ENCODE measurements at places on chromosomes 5 and 9.
A peak's percentile ranks its signal among the peaks of the same experiment; 100 is the strongest.

DNA sequence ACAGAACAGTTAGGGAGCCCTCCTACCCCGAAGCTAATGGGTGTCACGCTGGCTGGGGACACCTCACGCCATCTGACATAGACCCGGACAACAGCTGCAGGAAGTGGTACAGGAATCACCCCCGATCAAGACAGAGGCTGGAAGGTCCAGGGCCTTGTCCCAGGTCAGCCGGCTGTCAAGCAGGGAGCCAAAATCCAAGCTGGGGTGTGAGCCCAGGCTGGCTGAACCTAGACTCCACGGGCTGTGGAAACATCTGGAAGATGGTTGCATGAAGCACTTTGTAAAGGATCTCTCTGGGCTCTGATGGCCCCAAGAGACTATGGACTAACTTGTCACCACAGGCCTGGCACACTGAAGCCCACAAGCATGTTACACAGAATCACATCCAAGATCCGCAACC lies 68.9 kb upstream of the STXBP1 start:
- DNase-seq = no peak

DNA sequence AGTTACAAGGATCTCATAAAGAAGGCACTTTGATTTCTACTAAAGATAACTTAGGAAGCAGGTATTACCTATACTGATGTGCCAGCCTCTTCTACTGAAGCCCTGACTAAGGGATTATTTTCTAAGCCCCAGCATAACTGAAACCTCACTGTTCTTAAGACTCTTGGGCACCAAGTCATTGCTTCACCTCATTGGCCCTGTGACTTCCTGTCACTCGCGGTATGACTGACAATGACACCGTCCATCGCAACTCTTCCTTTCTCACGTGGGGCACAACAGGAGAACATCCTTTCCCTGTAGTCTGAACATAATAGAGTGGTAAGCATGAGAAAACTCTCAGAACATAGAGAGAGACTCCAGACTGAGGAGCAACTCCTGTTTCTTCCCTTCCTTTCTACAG lies 6.4 kb downstream of the OR2V2 start:
- DNase-seq = no peak

DNA sequence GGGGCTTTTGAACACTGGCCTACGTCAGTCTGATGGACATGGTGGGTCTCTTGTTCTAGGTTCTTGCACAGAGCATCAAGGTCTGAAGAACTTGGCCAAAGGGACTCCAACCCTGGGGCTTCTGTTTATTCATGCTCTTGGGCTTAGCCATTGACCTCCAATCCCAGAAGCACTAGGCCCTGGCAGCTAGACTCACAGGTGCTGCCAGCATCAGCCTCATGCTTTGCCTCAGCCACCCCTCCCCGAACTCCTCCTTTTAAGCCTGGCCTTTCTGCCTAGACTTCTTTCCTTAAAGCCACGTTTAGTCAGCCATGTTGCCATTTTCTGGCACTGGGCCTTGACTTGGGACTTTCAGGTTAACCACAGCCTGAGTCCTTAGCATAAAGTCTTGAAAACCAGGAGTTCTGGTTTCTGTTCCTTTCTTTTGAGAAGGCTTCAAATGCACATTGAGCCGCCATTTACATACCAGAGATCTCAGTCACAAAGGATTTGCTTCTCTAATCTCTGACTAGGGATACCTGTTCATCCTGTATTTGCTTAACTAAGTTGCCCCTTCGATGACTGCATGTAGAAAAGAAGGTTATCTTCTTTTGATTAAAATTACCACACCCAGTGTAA lies 54.7 kb downstream of the ANGPTL2 start:
- DNase-seq = no peak

- DNase-seq = no peak
These were observed 25.7 kb upstream of the SPDL1 start for GRCh38 chr5:169557838-169558237.

- DNase-seq = no peak
These were observed 292.5 kb downstream of the PARP8 start for GRCh38 chr5:50958852-50959457.

GRCh38 chr9:2833096-2833495 lies 10.8 kb downstream of the PUM3 start:
- DNase-seq = no peak

- no peak for DNase-seq
These were observed 33.5 kb downstream of the STRBP start for GRCh38 chr9:123234853-123235252.

GRCh38 chr9:89771205-89771604 lies 166.4 kb downstream of the GADD45G start:
- no peak for DNase-seq

DNA sequence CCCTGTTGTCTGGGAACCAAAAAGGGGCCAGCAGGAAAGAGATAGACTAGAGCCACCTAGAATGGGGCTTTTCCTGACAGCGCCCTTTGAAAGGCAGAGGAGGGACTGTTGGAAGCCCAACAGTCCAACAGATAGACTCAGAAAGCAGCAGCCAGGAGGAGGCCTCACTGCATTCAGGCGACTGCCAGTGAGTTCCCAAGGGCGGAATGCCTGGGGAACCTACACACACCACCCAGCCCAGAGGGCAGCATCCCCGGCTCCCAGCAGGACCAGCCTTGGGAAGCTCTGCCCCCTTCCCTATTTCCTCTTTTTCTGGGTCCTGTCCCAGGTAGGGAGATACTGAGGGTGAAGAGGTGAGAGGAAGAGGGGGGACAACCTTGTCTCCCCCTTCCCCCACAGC lies 192.4 kb upstream of the KLF4 start:
- peak; percentile 15 for DNase-seq

- DNase-seq = no peak
These were observed 21.5 kb upstream of the DELE1 start for GRCh38 chr5:141902015-141902814.

- DNase-seq = no peak
These were observed 198.6 kb downstream of the TLE1 start for GRCh38 chr9:81490605-81491331.

All from WTC11 (cell line).